ENCODE measurements at places on chromosomes 12 and 14.

DNA sequence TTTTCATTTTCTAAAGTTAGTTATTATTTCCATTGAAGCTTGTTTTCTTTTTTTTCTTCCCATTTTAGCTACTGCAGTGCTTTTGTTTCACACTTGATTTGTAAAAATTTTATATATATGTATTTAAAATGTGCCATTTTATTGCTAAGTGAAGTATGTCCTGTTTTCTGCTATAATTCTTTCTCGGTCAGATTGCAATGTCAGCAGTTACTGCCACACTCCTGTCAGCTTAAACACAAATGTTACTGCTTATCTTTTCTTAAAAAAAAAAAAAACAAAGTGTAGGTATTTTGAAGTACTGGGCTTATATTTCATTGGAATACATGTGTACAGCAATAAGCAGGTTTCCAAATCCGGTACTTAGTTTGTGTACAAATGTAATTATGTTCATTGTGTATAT lies 63.4 kb upstream of the AEBP2 start:
- DNase-seq = no peak

DNA sequence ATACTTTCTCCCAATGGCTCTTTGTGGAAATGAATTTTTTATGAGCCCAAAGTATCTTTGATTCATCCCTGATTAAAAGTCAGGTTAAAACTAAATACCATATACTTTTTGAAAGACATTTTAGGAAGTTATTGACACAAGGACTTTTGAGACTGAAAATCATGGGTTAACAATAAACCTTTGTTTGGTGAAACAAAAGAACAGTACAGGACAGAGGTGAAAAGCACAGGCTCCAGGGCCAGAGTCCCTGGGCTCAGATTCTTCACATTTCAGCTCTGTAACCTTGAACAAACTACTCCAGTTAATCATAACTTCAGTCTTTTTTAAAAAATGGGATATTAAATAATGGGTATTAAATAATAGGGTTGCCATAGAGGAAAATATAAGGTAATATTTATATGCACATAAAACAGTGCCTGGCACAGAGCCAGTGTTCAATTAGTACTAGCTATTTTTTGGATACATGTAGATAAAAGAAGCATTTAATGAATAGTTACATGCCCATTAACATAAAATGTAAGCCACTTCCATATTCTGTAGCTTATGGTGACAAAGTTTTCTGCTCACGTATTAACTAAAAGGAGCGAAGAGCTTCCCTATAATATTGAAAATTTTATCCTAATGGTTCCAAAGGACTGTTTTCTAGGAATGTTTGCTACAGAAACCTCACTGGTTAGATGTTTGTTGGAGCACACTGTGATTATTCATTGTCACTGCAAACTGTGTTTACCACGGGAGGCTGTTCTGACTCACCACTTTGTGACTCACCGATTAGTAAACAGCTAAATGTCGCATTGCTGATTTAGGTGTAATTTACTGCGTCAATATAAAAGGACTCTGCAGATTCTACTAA lies 255.4 kb downstream of the DAD1 start:
- peak; percentile 48 for DNase-seq

DNA sequence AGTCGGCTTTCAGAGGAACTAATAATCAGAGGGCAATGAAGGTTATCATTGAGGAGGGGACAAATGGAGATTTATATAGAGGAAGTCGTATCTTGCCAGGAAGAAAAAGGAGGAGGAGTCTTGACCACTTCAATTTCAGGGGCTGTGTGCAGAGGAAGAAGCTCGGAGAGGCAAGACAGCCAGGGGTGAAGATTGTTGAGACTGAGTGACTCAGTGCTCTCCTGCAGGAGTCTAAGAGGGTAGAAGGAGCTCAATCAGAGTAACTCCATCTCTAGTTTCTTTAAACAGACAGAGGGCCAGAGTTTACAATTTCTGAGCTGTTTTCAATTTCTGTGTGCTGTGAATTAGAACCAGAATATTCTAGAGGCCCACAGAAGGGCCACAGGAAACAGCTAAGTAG lies 439.3 kb upstream of the PRICKLE1 start:
- no peak for DNase-seq

DNA sequence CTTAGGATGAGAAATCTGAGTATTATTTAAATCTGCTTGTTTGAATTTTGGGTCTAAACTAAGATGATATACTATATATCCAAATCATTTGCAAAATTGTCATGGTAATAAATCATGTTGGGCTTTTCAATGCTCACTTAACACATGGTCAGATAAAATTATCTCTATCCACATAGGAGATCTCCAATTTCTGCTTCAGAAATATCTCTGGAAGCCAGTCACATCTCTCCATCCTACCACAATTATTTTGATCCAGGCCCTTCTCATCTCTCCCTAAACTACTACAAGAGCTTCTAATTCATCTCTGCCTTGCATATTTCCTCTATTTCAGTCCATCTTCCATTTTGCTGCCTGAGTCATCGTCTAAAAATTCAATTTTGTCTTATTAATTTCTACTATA lies 3.8 kb downstream of the DCN start:
- no peak for DNase-seq

DNA sequence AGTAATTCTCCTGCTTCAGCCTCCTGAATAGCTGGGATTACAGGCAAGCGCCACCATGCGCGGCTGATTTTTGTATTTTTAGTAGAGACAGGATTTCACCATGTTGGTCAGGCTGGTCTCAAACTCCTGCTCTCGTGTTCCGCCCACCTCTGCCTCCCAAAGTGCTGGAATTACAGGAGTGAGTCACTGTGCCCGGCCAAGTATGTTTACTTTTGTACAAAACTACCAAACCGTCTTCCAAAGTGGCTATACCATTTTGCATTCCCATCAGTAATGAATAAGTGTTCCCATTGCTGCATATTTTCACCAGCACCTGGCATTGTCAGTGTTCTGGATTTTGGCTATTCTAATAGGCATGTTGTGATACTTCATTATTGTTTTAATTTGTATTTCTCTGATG lies 8.4 kb upstream of the KRT6A start:
- DNase-seq = no peak

- no peak for DNase-seq
Observed at GRCh38 chr12:116517431-116518045, 41.6 kb upstream of the MAP1LC3B2 start.

DNA sequence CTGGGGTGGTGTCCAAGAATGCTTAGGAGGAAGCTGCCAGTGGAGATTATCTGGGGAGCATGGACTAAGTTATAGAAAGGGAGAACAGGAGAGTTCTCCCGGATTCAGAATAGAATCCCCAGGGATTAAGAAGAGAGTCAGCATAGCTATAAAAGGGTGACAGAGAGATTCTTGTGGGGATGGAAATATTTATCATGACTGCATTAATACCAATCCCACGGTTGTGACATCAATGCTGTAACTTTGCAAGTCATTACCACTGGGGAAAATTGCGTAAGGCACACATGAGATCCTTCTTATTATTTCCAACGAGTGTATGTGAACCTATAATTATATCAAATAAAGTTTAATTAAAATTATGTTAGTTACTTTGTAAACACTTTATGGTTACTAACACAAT lies 447.9 kb upstream of the TMEM132C start:
- no peak for DNase-seq

DNA sequence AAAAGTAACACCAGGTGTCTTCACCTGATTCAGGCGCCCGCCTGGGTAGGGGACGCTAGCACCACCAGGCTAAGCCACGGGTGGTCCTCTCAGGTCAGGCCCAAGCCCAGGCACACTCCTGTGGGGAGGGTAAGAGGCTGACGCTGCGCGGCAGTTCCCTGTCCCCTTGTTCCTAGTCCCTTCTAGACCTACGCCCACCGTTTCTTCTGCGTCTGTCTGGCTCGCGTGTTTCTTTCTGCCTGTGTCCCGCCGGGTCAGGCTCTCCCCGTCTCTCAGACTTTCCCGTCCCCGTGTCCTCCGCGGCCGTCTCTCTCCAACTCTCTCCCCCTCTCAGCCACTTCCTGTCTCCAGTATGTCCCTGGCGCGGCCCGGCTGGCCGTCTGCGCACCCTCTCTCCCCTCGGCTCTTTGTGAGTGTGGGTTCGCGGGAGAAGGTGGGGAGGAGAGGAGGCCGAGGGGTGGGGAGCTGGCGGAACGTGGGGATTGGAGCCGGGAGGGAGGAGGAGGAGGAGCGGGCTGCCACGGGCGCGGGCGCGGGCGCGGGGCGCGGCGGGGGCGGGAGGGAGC lies 3.1 kb upstream of the TNS2 start:
- DNase-seq = no peak

GRCh38 chr12:62800707-62801400 lies 134.1 kb downstream of the PPM1H start:
- no peak for DNase-seq

DNA sequence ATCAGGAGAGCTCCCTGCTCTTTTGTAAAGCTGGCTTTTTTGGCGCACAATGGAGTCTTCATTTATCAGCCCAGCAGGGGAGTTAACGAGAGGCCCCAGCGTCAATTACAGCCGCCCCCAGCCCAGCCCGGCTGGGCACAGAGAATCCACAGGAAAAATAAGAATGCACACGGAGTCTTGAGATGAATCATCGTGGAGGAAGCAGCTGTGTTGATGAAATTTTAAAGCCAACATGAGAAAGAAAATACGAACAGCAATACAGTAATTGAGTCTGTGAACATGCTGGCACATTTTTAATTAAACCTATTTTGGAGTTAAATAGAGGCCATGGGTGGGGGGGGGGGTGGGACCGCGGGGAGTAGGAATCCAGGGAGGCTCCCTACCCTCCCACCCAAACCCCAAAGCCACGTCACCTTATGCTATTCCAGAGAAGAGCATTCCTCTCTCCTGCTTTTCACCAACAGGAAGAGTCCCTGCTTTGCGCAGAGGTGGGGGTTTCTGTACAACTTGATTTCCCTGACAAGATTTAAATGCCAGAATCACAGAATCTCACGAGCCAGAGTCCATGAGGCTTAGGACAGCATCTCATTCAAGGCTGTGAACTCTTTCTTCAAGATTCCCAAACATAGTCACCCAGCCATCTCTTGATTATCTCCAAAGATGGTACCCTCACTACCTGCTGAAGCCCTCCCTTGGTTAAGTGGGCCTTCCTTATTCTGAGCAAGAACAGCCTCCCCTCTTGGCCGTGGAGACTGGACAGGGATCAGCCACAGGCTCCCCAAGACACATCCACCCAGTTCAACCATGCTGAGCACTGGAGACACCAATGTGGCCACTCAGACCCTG lies 50.3 kb downstream of the CCNK start:
- peak; percentile 50 for DNase-seq

DNA sequence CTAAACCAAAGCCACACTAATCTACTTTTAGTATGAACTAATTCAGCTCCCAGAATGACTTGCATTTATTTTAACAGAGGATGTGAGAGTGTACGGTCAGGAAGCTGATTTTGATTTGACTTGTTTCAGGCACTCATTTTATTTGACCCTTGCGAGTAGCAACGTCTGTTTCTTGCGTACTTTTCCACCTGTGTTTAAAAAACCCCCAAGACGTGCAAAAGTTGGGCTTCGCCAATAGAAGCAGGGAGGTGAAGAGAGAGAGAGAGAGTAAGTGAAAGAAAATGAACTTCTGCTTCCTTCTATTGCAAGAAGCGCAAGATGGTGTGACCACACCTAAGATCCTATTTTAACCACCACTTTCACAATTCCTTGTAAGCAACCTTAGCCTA lies 6.7 kb upstream of the SLC15A4 start:
- DNase-seq = no peak

DNA sequence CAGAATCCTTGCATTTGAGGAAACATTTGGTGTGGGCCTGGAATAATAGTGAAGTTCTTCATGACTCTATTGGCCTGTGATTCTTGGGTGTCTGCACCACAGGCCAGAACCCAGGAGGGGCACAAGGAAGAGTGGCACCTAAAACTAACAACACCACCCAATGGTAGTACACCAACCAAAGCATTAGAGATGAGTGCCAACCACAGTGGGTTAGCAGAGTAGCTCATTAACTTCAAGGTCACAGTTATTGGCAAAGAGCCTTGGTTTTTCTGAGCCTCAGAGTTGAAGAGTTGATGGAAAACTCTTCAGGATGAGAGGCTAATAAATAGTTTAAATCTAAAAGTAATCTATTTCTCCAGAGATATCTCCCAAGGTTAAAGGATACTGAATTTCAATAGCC lies 57.0 kb downstream of the HELB start:
- no peak for DNase-seq

GRCh38 chr14:51759950-51760349 lies 100.5 kb upstream of the GNG2 start:
- DNase-seq = no peak

DNA sequence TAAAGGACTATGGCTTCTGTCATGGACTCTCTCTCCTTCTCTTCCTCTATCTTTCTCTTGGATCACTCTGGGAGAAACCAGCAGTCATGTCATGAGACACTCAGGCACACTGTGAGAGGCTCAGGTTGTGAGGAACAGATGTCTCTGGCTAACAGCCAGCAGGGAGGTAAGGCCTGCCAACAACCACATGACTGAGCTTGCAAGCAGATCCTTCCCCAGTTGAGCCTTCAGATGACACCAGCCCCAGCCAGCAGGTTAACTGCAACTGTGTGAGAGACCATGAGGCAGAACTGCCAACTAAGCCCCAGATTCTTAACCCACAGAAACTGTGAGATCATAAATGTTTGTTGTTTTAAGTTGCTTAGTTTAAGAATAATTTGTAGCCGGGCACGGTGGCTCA lies 90.6 kb downstream of the VCPKMT start:
- DNase-seq = no peak

DNA sequence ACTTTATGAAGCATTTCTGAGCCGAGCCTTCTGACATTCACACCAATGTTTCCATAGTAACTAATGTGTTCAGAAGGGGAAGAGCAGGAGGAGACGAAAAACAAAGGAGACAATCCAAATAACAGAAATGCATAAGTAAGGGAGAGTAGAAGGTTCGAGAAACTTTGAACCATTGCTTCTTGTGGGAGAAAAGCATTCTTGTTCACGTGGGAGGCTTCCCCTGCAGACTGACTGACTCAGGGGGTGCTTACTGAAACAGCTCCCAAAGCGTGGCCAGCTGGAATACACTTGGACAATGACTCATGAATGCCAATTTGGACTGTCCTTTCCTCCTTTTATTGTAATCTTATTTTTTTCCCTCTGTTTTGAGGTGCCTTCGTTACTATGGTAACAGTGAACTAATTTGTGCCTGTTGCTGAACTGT lies 73.9 kb downstream of the NEDD1 start:
- no peak for DNase-seq

DNA sequence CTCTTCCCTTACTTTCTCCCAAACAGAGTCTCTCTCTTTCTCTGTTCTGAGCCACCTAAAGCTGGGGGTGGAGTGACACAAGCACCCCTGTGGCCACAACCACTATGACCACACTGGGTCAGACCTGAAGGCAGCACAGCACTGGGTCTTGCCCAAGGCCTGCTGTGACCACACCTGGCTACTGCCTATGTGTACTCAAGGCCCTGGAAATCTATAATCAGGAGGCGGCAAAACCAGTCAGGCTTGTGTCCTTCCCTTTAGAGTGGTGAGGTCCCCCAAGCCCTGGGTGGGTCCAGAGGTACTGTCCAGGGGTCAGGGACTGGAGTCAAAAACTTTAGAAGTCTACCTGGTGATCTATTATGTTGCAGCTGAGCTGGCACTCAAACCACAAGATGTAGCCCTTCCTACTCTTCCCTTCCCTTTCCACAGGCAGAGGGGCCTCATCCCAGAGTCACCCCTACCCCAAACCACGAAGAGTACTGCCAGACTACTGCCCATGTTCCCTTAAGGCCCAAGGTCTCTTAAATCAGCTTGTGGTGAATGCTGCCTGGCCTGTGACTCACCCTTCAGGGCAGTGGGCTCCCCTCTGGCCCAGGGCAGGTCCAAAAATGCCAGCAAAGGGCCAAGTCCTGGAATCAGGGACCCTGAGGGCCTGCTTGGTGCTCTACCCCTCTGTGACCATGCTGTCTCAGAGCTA lies 179.8 kb upstream of the DYRK2 start:
- DNase-seq = no peak

All from NCI-H1417 treated with DMSO at 0.1 percent for 48 hours (cell line).